ENCODE measurements at places on chromosomes 4 and X.

DNA sequence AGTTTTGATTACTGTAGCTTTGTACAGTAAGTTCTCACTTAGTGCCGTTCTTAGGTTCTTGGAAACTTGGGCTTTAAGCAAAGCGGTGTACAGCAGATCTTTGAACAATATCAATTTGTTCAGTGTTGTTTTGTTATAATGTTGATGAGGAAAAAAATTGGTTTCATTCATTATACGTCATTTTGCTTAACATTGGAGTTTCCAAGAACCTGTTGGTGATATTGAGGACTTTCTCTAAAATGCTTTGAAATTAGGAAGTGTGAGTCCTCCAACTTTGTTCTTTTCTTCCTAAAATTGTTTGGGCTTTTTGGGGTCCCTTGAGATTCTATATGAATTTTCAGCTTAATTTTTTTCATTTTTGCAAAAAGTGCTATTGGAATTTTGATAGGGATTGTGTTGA, 49.1 kb downstream of the STAG2 start:
- no peak for DNase-seq

- DNase-seq, result no peak
These were observed 52.1 kb upstream of the CAPN6 start for GRCh38 chrX:111322231-111322855.

- peak; percentile 31 for DNase-seq
These were observed 454 bp downstream of the BTC start for GRCh38 chr4:74793757-74794381.

DNA sequence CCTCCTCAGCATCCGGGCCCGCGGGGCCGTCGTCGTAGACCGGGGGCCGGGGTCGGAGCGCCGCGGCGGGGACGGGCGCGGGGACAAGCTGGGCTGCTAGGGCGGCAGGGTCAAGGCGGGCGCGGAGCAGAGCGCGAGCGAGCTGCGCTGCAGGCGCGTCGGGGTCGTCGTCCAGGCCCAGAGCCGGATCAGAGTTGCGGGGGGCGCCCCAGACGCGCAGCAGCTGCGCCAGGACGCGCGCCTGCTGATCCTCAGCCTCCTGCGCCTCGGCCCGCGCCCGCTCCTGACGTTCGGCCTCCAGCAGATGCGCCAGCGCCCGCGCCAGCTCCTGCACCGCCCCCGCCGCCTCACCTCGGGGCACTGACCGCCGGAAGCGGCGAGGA, 3.5 kb downstream of the PCSK1N start:
- DNase-seq, result no peak

GRCh38 chrX:138127314-138127713, 561.4 kb downstream of the ZIC3 start:
- no peak for DNase-seq

GRCh38 chr4:100146756-100147155, 43.5 kb downstream of the DDIT4L start:
- no peak for DNase-seq

- no peak for DNase-seq
These were observed 32.0 kb downstream of the ZNF185 start for GRCh38 chrX:152929898-152930297.

- DNase-seq, result no peak
These were observed 110.9 kb downstream of the AREG start for GRCh38 chr4:74555843-74556242.

DNA sequence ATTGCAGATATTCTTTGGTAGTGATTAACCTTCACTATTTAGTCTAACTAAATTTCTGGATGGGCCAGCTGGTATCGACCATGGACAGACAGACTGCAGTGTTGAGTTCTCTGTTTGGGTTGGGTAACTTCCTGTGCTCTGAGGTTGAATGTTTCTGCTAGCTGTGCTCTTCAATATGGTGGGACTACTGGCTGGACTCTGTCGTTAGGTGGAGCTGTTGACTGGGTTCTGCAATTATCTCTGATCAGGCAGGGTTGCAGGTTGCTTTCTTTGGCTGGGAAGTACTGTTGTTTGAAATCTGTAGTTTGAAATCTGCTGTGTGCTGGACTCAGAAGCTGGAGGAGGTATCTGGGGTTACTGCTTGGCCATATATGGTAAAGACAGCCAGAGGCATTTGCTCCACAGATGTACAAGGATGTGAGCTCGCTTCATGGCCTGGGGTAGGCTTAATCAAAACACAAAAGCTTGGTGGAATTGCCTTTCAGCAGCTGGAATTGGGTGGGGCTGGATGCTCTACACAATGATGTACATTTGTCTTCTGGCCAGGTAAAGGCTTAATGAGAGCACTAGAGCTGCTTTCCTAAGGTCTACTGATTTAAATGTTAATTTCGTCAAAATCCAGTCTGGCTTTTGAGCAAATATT, 1472.0 kb downstream of the FAM133A start:
- DNase-seq, result no peak

DNA sequence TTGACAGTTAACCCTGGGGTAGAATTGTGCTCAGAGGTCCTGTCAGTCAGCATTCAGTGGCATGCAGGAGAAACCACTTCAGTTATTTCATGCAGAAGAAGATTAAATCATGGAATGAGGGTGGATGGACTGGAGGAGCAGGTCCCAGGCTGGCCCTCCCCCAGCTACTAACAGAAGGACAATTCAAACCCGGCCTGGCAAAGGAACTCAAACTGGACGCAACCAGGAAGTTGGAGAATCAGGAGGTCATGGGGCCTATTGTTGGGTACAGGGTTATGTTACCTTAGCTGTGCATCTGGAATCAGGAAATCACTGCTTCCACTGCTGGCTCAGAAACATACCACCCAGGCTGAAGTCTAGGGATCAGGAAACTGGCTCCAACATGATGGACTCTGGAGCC, 121.4 kb downstream of the GPAT3 start:
- no peak for DNase-seq
